AML-193 (cell line): ENCODE measurements at places on chromosomes 3 and 15.

GRCh38 chr3:189808246-189809007 lies 177.2 kb downstream of the TP63 start:
- DNase-seq = no peak

GRCh38 chr15:45715528-45715927 lies 80.7 kb downstream of the SQOR start:
- peak; percentile 60 for DNase-seq

GRCh38 chr15:31799715-31800321 lies 230.5 kb upstream of the CHRNA7 start:
- no peak for DNase-seq

GRCh38 chr3:36969540-36970432 lies 23.1 kb downstream of the EPM2AIP1 start:
- peak; percentile 91 for DNase-seq

DNA sequence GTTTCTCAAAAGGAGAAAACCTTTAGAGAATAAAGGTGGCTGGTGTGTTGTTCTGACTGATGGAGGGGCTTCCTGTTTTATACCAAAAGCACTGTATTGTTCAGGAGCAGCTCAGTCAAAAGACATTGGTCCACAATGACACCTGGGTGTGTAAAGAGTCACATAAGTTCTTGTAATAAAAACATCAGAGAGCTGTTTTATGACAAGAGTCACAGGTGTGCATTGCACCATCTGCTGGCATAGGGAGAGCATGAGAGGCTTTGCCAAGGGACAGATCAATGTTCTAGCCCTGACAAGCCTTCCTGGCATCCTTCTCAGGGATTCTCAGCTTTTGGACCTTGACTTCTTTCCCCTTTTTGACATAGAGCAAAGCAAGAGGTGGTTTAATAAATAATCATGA lies 20.4 kb downstream of the ARPP21 start:
- DNase-seq = no peak

GRCh38 chr3:169454823-169455222 lies 208.7 kb downstream of the MECOM start:
- no peak for DNase-seq

DNA sequence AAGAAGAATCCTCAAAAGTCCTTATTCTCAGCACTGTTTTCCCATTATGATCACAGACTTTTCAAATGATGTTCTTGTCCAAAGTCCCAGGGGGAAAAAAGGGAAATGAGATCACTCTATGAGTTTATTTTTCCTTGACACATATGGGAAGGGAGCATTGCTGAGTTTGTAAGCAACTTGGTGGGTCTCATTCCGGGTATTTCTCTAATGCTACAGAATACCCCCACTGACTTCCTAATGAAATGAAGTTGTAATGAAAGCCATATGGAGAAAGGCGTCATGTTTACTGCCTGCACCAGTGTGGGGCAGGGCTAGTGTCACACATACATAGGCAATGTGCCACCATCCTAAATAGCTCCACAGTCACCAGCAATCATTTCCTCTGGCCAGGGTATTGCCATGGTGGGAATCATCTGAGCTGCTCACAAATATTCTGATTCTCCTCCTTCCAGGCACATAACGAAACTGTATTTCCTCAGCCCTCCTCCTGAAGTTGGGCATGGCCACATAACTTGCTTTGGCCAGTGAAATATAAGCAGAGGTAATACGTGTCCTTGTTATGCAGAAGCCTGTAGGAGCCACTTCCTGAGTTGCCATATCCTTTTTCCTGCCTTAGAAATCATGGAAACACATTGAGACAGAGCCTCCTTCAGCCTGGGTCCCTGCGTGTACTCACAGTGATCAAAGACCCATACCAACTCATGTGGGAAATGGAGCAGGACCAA lies 41.0 kb upstream of the C15orf61 start:
- DNase-seq = no peak

DNA sequence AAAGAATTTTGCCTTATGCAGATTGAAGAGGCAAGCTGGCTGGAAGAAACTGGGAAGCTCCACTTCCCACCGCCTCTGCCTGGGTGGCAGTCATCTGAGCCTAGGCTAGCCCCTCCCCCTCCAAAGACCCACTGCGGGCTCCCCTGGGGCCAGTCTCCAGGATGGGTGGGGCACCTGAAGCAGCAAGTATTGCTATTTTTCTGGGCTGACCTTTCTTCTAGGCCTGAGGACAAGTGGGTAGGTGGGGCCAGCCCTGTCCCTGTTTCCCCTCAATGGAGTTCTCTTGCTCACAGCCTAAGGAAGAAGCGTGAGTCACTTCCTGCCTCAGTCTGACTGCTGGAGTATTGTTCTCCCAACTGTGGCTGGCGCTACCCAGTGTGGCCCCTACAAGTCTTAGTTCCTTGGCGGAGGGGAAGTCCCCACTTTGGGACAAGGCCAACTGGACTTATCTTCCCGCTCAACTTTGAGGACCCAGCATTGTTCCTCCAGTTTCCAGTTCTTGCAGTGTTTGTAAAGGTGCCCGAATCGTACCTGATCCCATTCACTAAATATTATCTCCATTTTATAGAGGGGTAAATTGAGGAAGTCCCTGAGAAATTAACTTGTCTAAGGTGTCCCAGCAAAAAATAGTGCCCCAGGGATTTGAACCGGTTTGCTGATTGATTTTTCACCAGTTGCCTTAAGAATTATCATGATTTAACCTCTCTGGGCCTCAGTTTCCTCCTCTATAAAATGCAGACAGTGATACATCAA lies 1.4 kb downstream of the FURIN start:
- peak; percentile 45 for DNase-seq

GRCh38 chr3:160133757-160134156 lies 91.5 kb upstream of the C3orf80 start:
- DNase-seq = no peak

DNA sequence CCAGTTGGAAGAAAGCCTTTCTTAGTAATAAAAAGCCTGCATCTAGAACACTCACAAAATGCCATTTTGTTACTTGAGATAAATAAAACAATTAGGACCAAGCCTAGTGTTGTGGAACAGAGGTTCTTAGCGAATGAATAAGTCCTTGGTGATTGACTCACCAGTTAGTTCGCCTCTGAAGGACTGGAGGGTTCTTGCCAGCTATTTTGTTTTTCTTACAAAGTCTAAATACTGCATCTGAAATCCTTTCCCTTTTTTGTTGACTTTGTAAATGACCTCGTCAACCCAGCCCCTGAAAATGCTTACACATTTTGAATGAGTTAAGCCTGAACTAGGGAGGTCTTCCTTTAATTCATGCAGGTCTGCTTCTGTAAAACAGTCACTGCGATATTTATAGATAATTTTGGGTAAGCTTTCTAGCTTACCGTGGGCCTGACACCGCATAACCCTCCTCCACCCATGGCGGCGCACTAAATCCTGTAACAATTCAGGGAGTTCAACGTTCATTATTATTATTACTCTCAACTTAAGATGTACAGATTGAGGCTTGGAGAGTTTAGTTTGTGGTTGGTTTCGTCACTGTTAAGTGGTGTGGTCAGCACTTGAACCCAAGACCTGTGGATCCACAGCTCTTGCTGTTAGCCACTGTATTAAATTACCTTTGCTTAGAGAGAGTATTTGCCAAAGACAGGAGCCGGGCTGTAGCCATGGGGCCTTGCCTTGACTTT lies 45.0 kb upstream of the SACM1L start:
- no peak for DNase-seq

DNA sequence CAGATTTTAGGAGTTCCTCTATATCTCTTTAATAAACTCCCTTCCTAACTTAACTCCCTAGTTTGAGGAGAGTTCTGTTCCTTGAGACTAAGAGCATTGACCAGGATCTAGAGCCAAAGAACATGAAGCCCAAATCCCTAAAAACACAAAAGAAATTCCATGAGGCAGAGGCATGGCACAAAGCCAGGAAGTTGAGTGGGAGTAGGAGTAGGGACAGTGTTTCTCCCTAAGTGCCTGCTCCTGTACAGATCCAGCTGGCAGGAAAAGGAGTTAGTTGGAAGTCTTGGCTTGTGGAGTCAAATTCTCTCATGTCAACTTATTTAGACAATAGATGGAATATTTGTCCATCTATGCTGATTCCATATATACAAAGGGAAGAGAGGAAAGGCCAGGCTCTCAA lies 11.4 kb downstream of the ACTC1 start:
- no peak for DNase-seq

- no peak for DNase-seq
Observed at GRCh38 chr3:37625690-37626360, 235.9 kb upstream of the CTDSPL start.

DNA sequence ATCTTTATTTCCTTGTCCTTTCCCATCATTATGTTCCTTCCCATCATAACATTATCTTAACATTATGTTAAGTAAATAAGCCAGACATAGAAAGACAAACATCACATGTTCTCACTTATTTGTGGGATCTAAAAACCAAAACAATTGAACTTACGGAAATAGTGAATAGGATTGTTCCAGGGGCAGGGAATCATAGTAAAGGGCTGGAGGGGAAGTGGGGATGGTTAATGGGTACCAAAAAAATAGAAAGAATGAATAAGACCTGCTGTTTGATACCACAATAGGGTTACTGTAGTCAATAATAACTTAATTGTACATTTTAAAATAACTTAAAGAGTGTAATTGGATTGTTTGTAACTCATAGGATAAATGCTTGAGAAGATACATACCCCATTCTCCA lies 36.7 kb upstream of the MBNL1 start:
- DNase-seq = no peak
